ENCODE measurements at places on chromosomes 12 and 14.
A peak's percentile ranks its signal among the peaks of the same experiment; 100 is the strongest.

DNA sequence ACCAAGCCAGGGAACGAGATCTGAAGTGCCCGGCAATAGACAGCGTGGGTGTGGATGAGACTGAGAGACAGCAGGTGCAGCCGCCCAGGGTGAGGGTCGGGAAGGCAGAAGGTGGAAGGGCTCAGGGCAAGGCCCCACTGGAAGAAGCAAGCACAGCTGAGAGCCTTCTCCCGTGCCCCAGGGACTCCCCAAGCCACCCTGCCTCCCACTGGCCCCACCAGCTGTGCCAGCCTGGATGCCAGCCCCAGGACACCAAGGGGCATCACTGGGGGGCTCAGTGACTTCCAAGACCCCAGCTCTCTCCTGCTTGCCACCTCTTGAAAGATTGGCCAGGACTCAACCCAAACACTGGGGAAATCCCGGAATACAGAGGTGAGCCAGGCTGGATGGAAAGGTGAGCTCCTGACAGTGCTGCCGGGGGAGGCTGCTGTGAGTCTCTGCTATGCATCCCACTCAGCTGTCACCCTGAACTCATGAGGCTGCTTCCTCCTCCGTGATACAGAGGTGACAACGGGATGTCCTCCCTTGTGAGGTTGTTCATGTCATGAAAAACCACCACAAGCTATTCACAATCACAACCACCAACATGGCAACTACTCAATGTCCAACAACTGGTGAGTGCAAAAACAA lies 13.8 kb downstream of the TESC start:
- no peak for DNase-seq

- DNase-seq = no peak
These were observed 142.7 kb downstream of the CEP128 start for GRCh38 chr14:80798878-80799277.

DNA sequence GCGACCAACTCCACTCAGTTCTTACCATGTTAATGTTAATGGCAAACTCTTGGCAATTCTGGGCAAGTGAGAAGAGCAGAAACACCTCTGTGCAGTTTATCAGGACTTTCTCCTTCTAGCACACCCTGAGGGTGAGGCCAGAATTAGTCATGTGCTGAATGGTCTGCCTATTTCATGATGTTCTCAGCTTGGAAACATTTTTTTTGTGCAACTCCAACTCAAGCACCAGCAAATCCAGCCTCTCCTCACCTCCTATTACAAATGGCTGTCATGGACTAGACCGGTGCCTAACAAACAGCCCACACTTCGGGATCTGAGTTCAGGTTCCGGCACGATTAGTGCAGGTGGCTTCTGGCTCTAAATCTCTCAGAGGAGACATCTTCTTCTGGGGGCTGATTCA lies 246.0 kb downstream of the ZFP36L1 start:
- DNase-seq = no peak

- peak; percentile 59 for DNase-seq
These were observed 24.8 kb downstream of the CLECL1 start for GRCh38 chr12:9707864-9708808.

- peak; percentile 77 for DNase-seq
These were observed 134.7 kb downstream of the FGD4 start for GRCh38 chr12:32533971-32534590.

GRCh38 chr12:131448254-131448795 lies 262.6 kb upstream of the SFSWAP start:
- DNase-seq = no peak

DNA sequence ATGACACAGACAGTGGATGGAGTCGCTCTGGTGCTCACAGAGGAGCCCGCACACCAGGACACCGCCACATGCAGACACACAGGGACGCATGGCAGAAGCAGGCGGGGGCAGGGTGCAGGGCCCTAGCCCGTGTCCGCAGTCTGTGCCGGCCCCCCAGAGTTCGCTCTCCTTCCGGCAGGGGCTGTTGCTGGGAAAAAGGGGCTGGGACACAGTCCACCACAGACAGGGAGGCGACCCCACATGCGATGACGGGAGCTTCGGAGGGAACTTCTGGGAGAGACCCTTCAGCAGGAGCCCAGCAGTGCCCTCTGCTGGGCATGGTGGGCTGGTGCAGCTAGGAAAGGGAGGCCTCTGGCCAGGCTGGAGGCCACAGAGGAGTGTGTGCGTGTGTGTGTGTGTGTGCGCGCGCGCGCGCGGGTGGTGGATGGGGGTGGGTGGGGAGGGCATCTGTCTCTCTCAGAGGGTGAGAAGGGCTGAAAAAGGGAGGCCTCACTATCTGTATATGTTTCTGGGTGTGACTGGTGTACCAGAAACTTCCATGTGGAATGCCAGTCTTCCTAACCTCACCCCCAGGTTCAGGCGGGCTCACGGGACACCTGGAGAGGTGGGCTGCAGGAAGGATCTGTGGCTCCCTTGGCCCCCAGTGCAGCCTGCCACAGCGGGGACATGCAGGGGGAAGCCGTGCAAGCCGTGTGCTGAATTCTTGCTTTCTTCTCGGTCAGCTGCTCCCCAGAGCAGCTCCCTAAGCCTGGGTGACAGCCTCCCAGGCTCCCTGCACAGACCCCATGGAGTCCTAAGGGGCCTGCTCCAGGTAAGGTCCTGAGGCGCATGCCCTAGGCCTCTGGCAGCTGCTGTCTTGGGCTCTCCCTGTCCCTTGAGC lies 60.7 kb downstream of the PLEKHG3 start:
- DNase-seq = peak; percentile 89

DNA sequence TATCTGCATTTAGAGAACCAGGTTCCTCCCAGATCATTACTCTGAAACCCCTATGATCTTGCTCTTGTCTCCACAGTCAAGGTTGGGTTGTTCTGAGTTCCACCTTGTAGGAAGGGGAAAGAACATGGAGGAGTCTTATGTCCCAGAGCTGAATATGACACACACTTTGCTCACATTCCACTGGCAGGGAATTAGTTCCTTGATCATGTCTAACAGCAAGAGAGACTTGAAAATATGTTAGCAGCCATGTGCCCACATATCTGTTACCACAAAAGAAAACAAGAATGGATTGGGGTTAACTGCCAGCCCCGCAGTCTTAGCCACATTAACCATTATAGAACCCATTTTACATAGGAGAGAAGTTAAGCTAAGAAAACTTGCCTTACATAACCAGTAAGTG lies 71.1 kb upstream of the MDM1 start:
- DNase-seq = no peak

- DNase-seq = peak; percentile 97
These were observed 549 bp upstream of the WDR89 start for GRCh38 chr14:63642229-63642611.

- DNase-seq = no peak
These were observed 28.0 kb downstream of the CEP290 start for GRCh38 chr12:88113871-88114270.

- DNase-seq = no peak
These were observed 782.9 kb downstream of the BCL11B start for GRCh38 chr14:98489115-98489514.

DNA sequence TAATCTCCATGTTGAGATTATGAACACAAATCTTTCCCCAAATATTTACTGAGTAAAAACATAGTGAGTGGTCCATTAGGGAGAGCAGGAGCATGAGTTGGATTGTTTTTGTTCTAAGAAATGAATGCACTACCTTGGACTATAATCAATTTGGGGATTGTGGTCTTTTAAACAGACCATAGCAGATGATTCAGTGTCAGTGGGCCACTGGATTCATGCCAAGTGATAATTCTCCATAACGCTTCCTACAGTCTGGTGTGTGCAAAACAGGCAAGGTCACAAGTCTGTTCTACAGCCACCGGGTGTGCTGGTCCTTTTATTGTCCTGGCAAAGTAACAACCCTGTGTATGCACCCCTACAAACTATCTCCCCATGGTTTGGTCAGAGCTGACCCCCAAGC lies 266.3 kb downstream of the APAF1 start:
- peak; percentile 56 for DNase-seq

DNA sequence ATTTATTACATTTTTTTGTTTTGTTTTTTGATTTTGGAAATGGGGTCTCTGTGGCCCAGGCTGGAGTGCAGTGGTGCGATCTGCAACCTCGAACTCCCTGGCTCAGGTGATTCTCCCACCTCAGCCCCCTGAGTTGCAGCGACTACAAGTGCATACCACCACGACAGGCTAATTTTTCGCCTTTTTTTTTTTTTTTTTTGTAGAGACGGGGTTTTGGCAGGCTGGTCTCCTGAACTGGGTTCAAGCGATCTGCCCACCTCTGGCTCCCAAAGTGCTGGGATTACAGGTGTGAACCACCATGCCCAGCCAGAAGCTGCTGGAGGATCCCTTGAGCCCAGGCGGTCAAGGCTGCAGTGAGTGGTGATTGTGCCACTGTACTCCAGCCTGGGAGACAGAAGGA lies 2.3 kb downstream of the MON2 start:
- peak; percentile 12 for DNase-seq

DNA sequence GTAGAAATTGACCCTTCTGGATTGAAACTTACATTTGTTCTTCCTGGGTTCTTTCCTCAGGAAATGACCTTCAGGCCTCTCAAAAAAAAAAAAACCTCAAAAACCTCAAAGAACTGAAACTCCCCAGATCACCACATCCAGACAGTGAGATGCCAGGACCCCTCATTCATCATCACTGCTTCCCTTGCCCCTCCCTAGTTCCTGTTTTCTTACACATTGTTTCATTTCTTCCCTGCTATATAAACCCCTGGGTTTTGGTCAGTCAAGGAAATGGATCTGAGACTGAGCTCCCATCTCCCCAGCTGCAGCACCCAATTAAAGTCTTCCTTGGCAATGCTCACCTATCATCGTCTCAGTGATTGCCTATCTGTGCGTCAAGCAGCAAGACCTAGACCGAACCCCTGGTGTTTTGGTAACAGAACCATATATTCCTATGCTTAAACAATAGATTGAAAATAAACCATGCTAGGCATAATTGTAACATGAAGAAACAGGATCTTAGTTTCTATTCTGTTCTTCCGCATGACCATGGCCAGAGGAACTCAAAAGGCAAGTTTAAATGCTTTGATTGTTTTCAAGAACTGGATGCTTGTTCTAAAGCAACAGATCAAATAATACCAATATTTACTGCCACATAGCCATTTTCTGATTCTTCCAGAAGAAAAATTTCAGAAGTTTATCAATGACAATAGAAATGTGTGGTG lies 108.0 kb upstream of the MAX start:
- no peak for DNase-seq

- DNase-seq = no peak
These were observed 13.5 kb upstream of the TUBA1C start for GRCh38 chr12:49251357-49251756.

DNA sequence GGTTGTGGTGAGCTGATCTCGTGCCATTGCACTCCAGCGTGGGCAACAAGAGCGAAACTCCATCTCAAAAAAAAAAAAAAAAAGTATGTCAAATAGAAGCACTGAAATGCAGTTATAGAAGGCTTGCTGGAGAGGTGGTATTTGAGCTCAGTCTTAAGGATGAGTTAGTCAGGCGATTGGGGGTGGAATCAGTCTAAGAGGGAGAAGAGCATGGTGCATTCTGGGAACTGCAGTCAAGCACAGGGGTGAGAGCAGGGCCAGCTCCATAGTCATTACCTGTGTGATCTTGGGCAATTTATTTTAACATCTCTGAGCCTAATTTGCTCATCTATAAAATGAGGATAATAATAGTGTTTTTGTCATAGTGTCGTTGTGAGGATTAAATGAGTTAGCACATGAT lies 5.9 kb upstream of the GNB3 start:
- DNase-seq = no peak

- peak; percentile 20 for DNase-seq
These were observed 68.2 kb upstream of the SLC24A4 start for GRCh38 chr14:92254786-92255185.

DNA sequence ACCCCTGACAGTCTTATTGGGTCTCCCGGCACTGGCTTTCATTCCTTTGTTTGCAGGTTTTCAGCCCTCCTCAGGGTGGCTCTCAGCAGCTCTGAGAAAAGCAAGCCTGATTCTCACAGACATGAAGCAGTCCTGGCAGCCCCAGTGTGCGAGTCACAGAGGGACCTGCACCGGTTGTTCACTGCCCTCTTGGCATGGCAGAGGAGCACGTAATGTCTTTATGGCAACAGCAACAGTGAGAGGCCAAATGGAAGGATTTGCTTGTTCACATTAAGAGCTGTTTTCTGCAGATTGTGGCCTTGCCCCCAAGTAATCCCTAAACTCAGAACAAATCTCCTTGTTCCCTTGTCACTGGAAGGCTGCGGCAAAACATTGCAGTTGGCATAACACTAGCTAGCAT lies 3.4 kb downstream of the KCNA5 start:
- no peak for DNase-seq

DNA sequence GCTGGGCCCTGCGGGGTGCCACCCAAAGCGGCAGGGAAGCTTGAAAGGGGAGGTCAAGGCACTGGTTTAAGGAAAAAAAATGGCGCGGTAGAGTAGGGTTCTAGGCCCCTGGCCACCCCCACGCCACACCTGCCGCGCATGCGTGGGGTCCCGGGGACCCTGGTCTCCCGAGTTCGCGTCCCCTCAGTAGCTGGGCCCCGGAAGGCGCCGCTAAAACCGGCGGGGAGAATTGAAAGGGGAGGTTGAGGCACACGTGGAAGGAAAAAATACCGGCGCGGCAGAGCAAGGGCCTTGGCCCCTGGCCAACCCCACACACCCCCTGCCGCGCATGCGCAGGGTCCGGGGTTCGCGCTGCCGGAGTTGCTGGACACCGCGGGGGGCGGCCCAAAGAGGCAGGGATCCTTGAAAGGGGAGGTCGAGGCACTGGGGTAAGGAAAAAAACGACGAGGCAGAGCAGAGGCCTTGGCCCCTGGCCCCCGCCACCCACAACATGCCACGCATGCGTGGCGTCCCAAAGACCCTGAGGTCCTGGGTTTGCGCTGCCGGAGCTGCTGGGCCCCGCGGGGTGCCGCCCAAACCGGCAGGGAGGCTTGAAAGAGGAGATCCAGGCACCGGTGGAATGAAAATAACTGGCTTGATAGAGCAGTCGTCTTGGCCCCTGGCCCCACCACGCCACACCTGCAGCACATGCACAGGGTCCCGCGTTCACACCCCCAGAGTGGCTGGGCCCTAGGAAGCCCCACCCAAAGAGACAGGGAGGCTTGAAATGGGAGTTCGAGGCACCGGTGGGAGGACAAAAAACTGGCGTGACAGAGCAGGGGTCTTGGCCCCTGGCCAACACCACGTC lies 314.5 kb downstream of the ALG10 start:
- DNase-seq = no peak

DNA sequence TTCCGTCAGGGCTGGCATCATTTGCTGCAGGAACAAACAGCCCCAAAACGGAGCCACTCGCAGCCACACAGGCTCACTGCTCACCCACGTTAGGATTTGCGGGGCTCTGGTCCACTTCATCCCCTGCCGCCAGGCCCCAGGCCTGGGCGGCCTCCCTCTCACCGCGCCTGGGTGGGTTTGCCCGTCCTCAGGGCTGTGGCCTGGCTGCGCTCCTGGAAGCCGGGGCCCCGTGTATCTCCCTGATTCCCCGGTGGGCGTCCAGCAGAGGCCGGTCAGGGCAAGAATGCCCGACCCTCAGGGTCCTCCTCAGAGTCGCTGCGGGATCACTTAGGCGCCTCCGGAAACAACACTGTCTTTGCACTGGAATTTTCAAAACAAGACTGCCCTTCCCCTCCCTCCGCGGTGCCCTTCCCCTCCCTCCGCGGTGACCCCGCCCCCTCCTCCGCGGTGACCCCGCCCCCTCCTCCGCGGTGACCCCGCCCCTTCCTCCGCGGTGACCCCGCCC lies 15.7 kb upstream of the FBRSL1 start:
- no peak for DNase-seq

All from NCI-H69 (cell line).